ENCODE measurements at places on chromosomes 4 and X. TPM values are rescaled to one million over a fixed set of nuclear protein-coding genes. Genes with fewer than 3 reads are reported as not detected.
A peak's percentile ranks its signal among the peaks of the same experiment; 100 is the strongest.

- H3K27me3 ChIP-seq: no peaks in the 10 kb centered on the region
- no peak overlapping the region for H3K4me3 ChIP-seq
- H3K27ac ChIP-seq: no peak overlapping the region
- no peak for DNase-seq
- H3K4me1 ChIP-seq: no peaks in the 10 kb centered on the region
These were observed 212.8 kb downstream of the SPANXN3 start for GRCh38 chrX:143304518-143304917.

- no peak for DNase-seq
- H3K4me3 ChIP-seq: no peak overlapping the region
- no peak overlapping the region for H3K27ac ChIP-seq
- no peaks in the 10 kb centered on the region for H3K4me1 ChIP-seq
These were observed 841.9 kb upstream of the HS3ST1 start for GRCh38 chr4:12270546-12270945.

DNA sequence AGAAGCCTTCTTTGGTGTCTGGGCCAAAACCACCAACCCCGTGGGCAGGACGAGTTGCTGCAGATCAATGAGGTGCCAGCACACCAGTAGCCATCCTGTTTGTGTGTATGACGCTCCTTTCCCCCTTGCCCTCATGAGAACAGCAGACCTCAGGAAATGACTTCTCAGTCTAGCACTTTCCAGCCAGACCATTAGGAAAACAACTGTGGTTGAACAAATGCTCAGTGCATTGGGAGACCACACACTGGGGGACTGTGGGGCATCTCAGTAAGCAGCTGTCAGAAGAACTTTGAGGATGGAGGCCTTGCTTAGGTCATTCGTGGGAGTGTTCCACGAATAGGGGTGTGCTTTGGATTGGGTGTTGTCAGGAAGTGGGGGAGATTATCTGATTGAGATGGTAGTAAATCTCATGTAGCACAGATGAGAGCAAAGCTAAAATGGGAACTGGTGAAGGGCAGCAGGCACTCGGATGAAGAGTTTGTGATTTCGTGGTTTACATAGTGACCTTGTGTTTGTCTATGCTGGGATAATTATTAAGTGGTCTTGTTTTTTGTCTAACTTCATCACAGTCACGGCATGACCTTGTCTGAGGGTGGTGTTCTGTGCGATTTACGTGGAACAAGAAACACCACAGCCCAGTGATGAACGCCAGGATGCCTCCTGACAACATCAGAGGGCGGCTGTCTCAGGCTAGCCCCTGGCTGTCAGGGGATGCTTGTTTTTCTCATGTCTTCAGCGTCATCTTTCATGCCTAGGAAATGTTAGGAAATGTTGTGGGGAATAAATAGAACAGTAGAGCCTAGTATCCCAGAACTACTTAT lies 70.1 kb downstream of the USP46 start:
- H3K4me3 ChIP-seq: no peak overlapping the region
- DNase-seq: no peak
- H3K27me3 ChIP-seq: no peaks in the 10 kb centered on the region
- H3K4me1 ChIP-seq: peaks cover 8% of the 10 kb centered on the region

MAGEA10 gene
- total RNA-seq: not detected

GAR1 gene
- 7.5 TPM for total RNA-seq

CHRDL1 gene
- 1.6 TPM for total RNA-seq

DNA sequence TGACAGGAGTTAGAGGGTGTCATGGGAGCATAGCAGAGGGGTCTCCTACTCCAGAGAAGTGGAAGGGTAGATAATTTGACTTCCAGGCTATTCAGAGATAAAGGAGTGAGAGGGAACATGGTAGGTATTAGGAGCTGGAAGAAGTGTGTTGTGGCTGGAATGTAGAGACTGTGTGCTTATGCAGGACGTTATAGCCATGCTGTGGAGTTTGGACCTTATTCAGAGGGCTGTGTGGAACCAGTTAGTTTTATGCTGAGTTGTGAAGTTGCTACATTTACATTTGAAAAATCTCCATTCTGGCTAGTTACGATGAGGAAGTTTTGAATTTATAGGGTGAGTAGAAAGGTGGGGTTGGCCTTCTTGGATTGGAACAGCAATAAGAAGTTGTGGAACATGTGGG lies 67.5 kb downstream of the FIP1L1 start:
- H3K36me3 ChIP-seq: peaks cover 3% of the 10 kb centered on the region
- H3K4me1 ChIP-seq: no peaks in the 10 kb centered on the region
- peak; percentile 11 for DNase-seq
- H3K27me3 ChIP-seq: no peaks in the 10 kb centered on the region
- no peak overlapping the region for H3K4me3 ChIP-seq
- H3K27ac ChIP-seq: peak overlapping the region; percentile 65

ZDHHC15 gene
- total RNA-seq: 1.00 TPM

GRCh38 chr4:570754-571153 lies 5.3 kb downstream of the TMEM271 start:
- H3K27ac ChIP-seq: no peak overlapping the region
- no peaks in the 10 kb centered on the region for H3K36me3 ChIP-seq
- H3K4me1 ChIP-seq: no peaks in the 10 kb centered on the region
- no peak for DNase-seq

PCDH10 gene
- 22.7 TPM for total RNA-seq

- no peak overlapping the region for H3K27ac ChIP-seq
- H3K27me3 ChIP-seq: no peaks in the 10 kb centered on the region
- H3K4me3 ChIP-seq: no peak overlapping the region
These were observed 88.6 kb upstream of the MAD2L1 start for GRCh38 chr4:120155287-120155686.

CSN1S1 gene
- not detected for total RNA-seq

- H3K4me1 ChIP-seq: peaks cover 5% of the 10 kb centered on the region
- DNase-seq: no peak
- H3K27me3 ChIP-seq: no peaks in the 10 kb centered on the region
These were observed 379.5 kb upstream of the MAD2L1 start for GRCh38 chr4:120446051-120446567.

DNA sequence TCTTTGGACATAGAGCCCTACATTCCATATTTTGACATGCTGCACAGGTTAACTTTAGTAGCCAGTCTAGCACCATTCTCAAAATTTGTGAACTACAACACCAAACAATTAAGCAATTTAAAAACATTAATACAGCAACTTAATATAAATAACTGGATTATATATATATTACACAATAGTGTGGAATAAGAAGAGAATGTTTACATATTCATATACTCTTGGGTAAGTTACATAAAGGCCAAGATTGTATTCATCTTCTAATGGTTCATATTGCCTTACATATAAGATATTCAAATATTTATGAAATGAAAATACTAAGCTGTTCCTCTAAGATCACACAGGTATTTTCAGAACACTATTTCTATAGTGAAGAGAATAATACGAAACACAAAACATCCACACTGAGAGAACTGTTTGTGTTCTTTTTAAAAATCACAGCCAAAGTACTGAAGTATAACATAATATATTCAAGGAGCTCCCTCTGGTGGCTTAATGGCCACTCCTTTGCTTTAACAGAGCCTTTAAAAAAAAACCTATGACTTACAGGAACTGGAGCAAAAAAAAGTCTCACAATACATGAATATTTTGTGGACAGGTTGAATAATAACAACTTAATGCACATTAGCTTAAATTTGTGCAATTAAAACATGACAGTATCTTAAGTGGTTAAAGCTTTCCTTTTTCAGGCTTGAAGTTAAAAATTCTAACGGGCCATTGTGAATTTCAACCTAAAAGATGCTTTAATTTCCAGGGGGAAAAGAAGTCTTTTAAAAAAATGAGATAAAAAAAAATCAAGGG lies 46.2 kb downstream of the NEK1 start:
- no peak overlapping the region for H3K27ac ChIP-seq
- H3K4me1 ChIP-seq: no peaks in the 10 kb centered on the region
- DNase-seq: peak; percentile 82
- H3K36me3 ChIP-seq: no peaks in the 10 kb centered on the region
- no peaks in the 10 kb centered on the region for H3K27me3 ChIP-seq

FMR1NB gene
- not detected for total RNA-seq

GRCh38 chrX:153640736-153641575 lies 6.0 kb upstream of the DUSP9 start:
- H3K4me1 ChIP-seq: no peaks in the 10 kb centered on the region
- H3K4me3 ChIP-seq: no peak overlapping the region
- no peak overlapping the region for H3K27ac ChIP-seq
- H3K36me3 ChIP-seq: no peaks in the 10 kb centered on the region
- peak; percentile 7 for DNase-seq
- peaks cover 4% of the 10 kb centered on the region for H3K27me3 ChIP-seq

ARHGAP24 gene
- 29.6 TPM for total RNA-seq

NAA11 gene
- not detected for total RNA-seq

GRCh38 chrX:86014421-86014820 lies 32.9 kb downstream of the CHM start:
- no peak overlapping the region for H3K4me3 ChIP-seq
- no peaks in the 10 kb centered on the region for H3K36me3 ChIP-seq
- DNase-seq: no peak
- H3K4me1 ChIP-seq: peaks cover 8% of the 10 kb centered on the region
- H3K27me3 ChIP-seq: no peaks in the 10 kb centered on the region
- peak overlapping the region; percentile 72 for H3K27ac ChIP-seq

- no peak for DNase-seq
- H3K4me1 ChIP-seq: no peaks in the 10 kb centered on the region
- no peaks in the 10 kb centered on the region for H3K27me3 ChIP-seq
- H3K4me3 ChIP-seq: no peak overlapping the region
These were observed 317.9 kb downstream of the OPHN1 start for GRCh38 chrX:68115371-68115770.

DNA sequence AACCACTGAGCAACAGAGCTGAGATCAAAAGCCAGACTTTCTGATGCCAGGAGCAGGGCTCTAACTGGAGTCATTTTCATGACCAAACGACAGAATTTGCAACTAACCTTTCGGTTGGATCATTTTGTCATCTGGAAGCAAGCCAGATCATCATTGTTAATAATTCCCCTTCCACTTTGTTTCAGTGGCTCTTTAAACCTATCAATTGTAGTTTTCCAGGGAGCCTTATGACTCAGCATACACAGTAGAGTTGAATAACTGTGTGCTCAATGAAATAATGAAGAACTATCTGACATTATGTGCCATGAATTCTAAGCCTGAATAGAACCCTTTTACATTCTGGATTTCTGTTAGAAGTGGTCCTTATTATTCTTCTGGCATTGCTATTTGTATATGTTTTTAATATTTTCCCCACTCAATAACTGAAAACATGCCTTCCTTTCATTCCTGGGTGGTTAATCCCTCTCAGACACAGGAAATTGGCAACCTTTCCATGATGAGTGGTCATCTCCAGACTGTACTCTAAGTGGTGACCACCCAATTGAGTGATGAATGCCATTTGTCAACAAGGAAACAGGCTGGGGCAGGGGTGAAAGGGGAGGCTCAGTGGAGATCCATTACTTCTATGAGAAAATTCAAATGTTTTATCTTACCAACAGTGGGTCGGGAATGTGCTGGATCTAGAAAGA lies 431.8 kb downstream of the BCOR start:
- H3K36me3 ChIP-seq: no peaks in the 10 kb centered on the region
- DNase-seq: no peak
- H3K4me3 ChIP-seq: no peak overlapping the region
- H3K27ac ChIP-seq: no peak overlapping the region

DNA sequence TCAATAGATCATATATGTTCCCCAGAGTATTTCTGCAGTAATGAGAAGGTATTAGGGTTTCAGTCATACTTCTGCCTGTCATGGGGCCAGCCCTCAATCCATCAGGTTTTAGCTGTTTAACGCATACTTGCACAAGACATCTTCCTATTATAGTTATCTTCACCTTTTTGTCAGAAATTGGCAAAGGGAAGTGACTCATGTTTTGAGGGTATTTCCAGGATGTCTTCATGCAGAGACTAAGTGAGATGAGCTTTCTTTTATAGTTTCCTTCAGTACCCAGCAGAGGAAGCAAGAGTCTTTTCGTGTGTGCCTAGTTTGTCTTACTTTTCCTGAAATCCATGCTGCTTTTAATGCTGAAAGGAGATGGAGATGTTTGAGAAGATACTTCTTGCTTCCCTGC lies 9.5 kb downstream of the CSTF2 start:
- no peaks in the 10 kb centered on the region for H3K27me3 ChIP-seq
- H3K36me3 ChIP-seq: no peaks in the 10 kb centered on the region
- H3K27ac ChIP-seq: no peak overlapping the region

- DNase-seq: no peak
- H3K36me3 ChIP-seq: no peaks in the 10 kb centered on the region
- H3K4me1 ChIP-seq: no peaks in the 10 kb centered on the region
- H3K27me3 ChIP-seq: no peaks in the 10 kb centered on the region
- no peak overlapping the region for H3K4me3 ChIP-seq
These were observed 200.3 kb downstream of the ANTXR2 start for GRCh38 chr4:79872738-79873137.

GRCh38 chr4:73967866-73968265 lies 14.0 kb downstream of the PF4 start:
- H3K4me1 ChIP-seq: no peaks in the 10 kb centered on the region
- H3K27ac ChIP-seq: no peak overlapping the region
- no peak for DNase-seq

- DNase-seq: no peak
- no peaks in the 10 kb centered on the region for H3K4me1 ChIP-seq
- no peaks in the 10 kb centered on the region for H3K27me3 ChIP-seq
- H3K27ac ChIP-seq: no peak overlapping the region
- H3K36me3 ChIP-seq: no peaks in the 10 kb centered on the region
These were observed 308.9 kb downstream of the GLUD2 start for GRCh38 chrX:121356139-121356849.

DOCK11 gene
- total RNA-seq: 8.3 TPM

DNA sequence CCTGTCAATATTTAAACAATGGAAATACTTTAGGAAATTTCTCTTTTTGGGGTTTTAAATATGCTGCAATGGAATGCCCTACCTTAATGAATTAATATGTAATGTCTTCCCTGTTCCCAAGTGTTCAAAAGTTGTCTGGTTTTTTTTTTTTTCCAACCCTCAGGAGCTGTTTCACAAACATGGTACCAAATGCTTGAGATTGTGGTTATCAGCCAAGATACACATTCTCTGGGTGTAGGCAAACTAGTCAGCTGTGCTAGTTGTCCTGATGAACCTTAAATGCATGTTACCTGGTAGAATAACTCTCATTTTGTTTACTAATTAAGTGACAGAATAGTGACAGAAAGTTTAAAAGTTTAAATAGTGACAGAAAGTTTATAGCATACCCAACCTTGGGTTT lies 50.7 kb downstream of the FHL1 start:
- no peak overlapping the region for H3K27ac ChIP-seq
- no peaks in the 10 kb centered on the region for H3K4me1 ChIP-seq
- H3K27me3 ChIP-seq: no peaks in the 10 kb centered on the region

DNA sequence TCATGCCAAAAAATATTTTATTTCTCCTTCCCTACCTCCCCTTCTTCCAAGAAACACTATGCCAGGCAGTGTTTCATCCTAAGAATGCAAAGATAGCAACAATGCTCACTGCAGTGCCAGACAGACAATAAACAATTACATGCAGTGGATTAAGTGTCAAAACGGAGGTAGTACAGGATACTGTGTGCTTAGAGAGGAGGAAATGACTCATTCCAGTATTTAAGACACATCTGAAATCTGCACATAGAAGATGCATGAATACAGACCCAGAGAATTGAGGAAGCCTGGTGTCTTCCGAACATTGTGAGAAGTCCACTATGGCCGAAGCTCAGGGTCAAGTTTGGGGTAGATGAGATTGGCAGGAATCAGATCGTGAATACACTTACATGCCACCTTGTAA lies 326.4 kb downstream of the PPP3CA start:
- no peaks in the 10 kb centered on the region for H3K27me3 ChIP-seq
- H3K36me3 ChIP-seq: no peaks in the 10 kb centered on the region
- no peak for DNase-seq

GRCh38 chr4:8542776-8543525 lies 37.2 kb upstream of the GPR78 start:
- no peak overlapping the region for H3K4me3 ChIP-seq
- peaks cover 3% of the 10 kb centered on the region for H3K4me1 ChIP-seq
- H3K27me3 ChIP-seq: no peaks in the 10 kb centered on the region
- no peaks in the 10 kb centered on the region for H3K36me3 ChIP-seq
- no peak overlapping the region for H3K27ac ChIP-seq

SETD7 gene
- 27.6 TPM for total RNA-seq

Measured in hepatocyte (in vitro differentiated cells).